ENCODE measurements at places on chromosomes 4 and X.

DNA sequence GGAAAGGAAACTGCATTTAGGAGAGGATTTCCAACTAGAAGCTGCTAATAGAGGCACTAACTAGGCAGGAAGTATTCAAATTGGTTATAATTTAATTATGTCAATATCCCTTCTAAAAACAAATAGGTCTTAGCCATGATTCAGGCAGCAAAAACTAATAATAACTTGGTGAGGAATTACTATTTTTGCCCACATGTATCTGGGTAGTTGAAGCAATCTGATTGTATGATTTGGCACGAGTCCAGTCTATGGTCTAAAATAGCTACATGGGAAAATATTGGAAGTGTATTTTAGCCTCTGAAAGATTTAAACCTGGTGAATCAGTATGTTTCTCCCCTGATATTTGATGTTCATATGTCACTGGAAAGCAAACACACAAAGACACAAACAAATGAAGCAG, 62.2 kb downstream of the MFAP3L start:
- no peak for DNase-seq

DNA sequence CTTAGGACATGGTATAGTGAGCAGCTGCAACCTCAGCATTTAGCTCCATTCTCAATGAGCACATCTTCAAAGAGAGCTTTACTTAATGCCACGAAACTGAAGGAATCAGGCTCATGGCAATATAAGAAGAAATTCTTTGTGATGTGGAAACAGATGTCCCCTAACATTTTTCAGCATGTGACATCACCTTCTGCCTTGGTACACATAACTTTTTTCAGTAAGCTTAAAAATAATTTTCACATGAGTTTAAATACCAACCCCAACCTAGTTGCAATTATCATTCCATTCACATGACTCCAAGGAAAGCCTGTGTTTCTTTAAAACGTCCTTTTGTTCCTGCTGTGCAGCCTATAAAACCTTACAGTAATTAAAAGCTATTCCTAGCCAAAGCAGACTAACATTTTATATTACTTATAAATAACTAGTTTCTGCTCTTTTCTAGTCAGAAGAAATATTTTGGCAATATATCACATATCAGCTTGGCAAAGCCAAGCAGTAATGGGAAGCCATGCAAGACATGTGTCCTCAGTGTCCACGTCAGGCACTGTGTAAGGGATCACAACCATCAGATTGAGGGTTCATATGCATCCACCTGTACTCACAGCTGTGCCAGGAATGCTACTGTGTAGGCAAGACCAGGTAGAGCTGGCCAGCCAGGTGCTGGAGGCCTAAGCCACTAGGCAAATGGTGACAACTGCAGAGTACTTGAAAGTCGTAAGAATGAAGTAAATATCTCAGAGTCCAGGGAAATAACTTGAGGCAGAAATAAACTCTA, 466.6 kb downstream of the INPP4B start:
- DNase-seq: no peak

DNA sequence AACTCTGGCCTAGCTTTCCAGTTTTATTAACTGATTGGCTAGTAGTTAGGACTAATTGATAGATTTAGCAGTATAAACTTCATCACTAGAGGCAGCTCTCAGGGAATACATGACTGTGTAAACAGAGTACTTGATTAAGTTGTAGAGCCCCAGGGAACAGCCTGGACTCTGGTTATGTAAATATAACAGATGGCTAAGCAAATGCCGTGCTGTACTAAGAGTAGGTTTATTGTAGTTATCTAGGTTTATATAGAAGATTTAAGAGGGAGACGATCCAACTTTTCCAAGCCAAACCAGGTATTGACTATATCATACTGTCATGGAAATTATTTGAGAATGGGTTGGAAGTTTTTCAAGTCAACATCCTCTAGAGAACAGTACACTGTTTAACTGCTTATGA, 463.4 kb upstream of the GRID2 start:
- DNase-seq: no peak

DNA sequence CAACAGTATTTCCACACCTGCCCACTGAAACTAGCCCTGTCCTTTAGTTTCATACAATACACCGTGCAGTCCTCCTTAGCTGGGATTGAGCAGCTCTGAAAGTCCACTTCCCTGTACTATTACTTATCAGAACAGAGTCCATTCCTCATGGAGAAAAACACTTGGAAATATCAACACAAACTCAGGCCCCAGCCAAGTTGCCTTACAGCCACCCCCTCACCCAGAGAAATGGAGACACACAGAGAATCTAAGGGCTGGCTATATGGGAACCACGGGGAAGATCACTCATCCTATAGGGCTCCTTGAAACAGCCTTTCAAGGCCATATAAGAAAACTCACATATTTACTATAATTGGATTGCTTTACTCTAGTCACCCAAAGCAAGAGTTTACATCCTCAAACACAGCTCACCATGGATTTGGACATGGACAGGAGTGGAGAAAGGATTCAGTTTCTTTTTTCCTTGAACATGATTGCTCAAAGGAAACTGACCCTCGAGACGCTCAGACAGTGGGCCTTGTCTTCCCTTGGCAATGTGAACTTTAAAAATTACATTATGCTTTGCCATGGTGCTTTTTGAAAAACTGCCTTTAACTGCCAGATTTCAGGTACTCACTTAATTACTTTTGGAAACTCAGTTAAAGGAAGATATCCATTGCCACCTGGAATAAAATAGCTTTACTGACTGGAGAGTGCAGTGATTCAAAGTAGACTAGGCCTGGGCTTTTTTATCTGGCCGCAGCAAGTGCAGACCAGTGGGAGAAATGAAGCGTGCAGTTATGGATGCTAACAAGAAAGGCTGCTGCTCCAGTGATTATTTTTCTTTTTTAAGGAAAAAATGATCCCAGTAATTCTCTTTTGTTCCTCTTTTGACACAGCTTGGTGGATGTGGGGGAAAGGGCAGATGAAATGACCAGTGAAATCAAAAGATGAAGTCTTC, 1.6 kb downstream of the SCARB2 start:
- DNase-seq: no peak

DNA sequence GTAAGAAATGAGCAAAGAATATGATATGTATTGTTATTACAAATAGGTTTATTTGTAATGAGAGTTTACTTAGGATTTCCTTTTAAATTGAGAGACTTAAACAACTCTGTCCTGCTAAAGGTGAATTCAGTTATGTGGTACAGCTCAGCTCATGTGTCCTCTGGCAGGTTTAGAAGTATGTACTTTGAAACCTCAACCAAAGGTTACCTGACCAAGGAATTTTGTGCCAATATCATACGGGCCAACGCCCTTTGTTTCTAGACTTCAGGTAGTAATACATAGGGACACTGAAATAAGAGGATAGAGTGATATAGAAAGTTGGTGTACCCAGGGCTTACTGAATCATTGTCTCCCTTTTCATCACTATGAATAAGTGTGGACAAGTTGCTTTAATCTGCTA, 25.7 kb downstream of the SLAIN2 start:
- DNase-seq: no peak

Measured in stimulated activated CD8-positive, alpha-beta memory T cell treated with anti-CD3 and anti-CD28 coated beads, Interleukin-2, amount 100 ng/mL, for 1 hour (primary cell).